ENCODE measurements at places on chromosomes 12 and 14.

GRCh38 chr12:40222247-40222646, 2.5 kb upstream of the LRRK2 start:
- DNase-seq, result no peak

GRCh38 chr14:72576258-72576657, 317.6 kb downstream of the DPF3 start:
- DNase-seq, result no peak

DNA sequence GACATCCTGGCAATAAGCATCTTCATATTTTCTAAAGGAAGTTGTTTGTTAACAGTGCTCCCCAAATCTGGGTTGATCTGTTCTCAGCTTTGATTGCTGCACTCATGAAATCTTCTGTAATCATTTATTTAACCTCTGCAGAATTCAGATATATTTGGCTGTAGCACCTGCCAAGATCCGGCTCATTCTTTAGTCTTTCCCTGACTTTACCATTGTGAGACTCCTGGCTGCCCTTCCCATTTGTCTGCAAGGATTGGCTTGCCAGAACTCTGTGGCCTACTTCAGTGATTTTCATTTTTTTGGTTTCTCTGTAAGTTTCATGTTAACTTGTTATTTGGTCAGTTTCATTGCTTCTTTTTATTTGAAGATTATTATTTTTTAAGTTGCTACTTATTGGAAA, 191.2 kb upstream of the PLXNC1 start:
- DNase-seq, result no peak

DNA sequence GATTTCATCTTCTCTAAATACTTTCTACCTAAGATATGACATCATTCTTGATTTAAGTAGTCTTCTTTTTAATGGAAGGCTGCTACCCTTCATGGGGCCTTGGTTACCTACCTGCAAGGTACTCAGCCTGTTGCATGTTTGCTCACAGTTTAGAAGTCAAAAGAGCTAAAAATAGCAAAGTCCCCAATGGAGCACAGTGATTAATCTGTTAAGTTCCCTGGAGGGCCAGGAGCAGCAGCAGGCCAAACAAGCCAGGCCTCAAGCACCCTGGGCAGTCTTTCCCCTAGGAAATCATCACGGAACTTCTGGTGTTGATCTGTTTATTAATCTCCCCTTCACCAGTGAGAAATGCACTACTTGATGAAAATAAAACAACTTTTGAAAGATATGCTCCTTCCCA, 24.0 kb upstream of the SLC8A3 start:
- DNase-seq, result no peak

GRCh38 chr12:47943623-47944340, 19.6 kb upstream of the TMEM106C start:
- no peak for DNase-seq

DNA sequence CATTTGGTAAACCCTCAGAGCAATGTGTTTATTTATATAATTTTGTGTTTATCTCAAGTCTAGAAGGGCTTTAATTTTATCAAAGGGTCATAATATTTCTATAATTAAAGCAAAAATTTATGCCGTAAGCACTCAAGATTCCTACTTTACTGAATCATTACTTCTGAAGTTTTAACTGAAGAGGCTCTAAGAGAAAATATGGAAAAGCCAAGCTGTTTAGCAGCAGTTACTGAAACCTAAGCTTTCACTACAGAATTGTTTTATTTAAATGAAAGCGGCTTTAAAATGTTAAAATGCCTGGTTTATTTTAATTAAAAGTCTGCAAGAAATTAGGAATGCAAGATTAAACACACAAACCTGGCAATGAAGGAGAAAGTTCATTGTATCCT, 73.9 kb upstream of the BBS10 start:
- no peak for DNase-seq

DNA sequence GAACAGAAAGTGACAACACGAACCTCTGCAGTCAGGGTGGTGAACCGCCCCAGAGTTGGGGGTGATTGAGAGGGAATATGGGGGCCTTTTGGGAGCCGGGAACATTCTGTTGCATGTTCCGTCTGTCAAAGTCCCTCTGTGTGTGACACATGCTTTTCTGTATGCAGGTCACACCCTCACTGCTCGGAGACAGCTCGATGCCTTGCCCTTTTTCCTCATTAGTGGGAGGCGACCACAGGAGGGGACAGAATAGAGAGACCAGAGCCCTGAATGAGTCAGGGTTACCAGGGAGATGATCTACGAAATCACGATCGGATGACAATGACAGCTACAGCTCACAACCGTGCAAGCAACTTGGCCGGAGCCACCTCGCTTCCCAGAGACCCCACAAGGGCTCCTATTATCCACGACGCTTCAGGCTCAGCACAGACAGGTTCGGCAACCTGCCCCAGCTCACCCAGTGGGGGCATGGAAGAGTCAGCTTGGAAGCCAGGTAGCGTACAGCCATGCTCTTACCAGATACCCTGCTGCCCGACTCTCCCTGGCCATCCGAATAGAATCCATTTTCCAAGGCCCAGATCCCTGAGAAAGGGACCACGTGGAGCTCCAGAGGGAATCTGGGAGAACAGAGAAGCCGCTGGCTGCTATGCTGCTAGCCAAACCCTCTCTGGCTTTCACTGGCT, 38.8 kb downstream of the TESC start:
- no peak for DNase-seq

All from NCI-H774 (cell line).